ENCODE measurements at places on chromosomes 2 and 18.

DNA sequence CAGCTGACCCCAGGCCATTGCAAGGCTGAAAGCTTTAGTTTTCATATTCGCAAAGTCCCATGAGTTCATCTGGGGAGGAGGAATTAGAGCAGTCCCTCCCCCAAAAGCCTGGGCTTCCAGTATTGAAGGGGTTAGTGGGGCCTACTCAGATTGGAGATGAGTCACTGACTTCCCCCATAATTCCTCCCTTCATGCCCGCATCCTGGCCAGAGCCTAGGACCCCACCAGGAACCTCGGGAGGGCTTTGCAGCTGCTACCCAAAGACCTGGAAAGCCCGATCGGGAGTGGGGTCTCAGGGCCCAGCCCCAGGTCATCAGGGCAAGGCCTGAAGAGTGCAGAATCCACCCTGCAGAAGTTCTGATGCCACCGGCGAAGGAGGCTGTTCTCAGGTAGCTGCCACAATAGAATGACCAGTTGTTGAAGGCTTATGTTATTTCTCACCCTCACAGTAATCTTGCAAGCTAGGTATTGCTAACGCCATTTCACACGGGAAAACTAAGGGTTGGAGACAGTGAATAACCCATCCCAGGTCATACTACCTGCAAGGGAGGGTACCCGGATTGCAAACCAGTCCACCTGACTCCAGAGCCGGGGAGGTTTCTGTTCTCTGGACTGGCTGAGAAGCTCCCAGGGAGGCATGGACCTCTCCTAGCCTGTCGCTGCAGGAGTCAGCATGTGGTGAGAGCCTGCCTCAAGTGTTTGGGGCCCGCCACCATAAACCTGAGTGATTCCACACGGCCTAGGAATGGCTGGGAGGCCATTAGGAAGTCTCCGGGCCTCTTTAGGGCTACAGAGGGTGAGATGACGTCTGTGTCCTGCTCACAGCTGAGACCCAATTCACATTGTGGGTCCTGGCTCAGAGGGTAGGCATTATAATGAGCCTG lies 5.8 kb upstream of the ARID5A start:
- DNase-seq = no peak

GRCh38 chr2:112915300-112916144 lies 4.6 kb downstream of the IL37 start:
- no peak for DNase-seq

DNA sequence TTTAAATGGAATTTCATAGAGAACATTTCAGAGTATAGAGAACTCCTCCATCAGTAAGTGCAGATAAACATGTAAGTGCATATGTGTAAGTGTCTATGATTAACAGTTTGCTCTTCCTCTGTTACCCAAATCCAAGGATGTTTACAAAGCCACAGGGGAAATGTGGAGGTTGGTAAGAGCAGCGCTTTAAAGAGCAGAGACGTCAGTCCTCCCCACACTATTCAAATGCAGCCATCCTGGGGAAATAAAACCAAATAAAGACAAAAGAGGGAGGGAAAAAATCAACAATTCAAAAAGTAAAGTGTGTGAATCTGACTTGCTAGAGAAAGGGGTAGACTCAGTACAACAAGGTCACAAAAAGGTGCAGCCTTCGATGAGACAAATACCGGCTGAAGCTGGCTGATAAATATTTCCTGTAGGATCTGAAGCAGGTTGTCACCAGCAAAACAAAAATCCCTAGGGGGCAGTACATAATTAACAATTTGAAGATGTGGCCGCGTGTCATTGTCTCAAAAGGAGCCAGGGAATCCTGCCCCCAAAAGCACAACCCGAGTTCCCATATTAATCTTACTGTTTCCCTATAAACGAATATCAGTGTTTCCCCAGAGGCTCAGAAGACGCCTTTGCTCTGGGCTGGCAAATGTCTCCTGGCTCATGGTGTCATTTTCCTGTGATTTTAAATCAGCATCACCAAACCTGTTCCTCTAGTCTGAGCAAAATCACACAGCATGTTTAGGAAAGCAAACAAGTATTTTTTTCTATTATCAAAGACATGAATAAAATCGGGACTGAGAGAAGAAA lies 216.5 kb downstream of the CDCA7 start:
- no peak for DNase-seq

- no peak for DNase-seq
These were observed 788 bp downstream of the USP14 start for GRCh38 chr18:159037-159652.

- no peak for DNase-seq
These were observed 18.6 kb downstream of the PPM1B start for GRCh38 chr2:44187251-44187650.

DNA sequence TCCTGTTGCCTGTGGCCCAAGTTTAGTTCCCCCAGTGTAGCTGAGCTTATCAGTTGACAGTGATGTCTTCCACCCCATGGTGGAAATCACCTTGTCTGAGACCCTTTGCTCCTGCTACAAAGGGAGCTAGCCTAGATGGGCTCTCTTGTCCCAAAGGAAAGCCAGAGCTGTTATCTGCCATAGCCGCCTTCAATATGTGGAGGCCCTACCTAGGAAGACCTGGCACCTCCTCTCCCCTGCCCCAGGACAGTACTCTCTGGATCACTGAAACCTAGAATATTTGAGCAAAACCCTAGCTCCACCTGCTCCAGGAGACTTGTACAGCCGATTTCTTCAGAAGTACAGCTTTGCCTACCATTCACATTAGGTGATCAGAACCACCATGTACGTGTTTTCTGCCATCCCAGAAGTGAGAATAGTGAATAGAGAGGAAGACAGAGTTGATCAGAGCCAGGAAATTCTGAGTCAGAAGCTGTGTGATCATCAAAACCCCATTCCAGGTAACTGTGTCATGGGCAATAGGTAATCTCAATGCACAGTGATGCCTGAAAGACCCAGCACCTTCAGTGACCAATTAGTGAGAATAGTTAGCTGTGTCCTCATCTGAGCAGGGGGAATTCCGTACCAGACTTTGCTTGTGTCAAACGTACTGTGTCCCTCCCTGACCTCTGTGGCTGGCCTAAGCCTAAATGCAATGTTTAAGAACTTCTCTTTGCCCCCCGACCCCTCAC lies 138.4 kb upstream of the ALPP start:
- no peak for DNase-seq

- DNase-seq = no peak
These were observed 246.1 kb downstream of the RPRM start for GRCh38 chr2:153232464-153232863.

DNA sequence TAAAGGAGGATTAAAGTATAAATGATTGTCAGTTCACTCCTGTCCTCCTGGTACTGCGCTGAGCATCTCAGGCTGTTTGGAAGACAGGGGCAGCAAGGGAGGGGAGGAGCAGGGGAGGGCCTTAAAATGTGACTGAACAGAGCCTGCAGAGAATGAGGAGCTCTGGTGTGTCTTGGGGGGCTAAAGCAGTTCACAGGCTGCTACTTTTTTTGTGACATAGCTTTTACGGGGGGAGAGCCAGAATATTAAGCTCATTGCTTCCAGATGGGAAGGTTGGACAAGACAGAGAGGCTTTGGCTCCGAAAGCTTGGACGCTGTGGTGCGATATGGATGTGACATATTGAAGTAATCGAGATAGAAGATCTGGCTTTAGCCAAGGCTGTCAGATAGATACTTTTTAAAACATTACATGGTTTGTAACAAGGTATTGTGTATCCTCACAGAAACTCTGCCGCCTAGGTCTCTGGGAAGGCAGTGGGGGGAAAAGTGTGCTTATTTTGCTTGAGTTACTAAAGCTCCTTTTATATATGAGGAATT lies 40.5 kb downstream of the RDH14 start:
- peak; percentile 46 for DNase-seq

GRCh38 chr2:120894966-120895365 lies 159.3 kb downstream of the GLI2 start:
- DNase-seq = no peak

Measured in uterus (tissue), 4 donors.